ENCODE measurements at places on chromosomes 12 and 14.

- no peak for DNase-seq
Measured at GRCh38 chr12:51403681-51404136, 12.5 kb upstream of the GALNT6 start.

- no peak for DNase-seq
Measured at GRCh38 chr14:60935319-60935718, 45.6 kb downstream of the TRMT5 start.

DNA sequence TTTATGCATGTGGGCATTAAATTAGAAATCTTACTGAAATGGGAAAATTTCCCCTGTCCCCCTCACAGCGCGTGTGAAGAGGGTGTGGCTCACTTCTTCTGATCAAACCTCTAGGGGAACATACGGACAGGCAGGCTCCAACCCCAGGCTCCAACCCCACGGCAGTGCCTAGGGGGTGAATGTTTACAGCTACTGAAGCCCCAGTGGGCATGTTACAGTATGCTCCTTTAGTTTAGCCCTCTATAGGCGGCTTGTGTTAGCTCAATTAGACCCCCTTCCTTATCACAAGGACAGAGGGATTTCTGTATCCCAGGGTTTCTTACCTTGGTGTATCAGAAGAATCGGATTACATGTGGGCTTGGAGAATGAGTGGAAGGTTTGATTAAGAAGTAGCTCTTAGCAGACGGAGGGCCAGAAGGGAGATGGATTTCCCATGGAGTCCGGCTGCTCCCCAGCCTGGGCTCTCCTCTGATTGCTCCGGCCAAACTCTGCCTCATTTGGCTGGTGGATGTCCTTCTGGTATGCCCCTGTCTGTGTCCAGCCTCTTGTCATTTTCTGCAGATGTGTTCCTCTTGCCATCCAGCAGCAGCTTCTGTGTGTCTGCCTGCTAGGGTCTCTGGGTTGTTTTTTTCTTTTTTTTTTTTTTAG, 223.7 kb downstream of the TMTC2 start:
- DNase-seq = no peak

- DNase-seq = no peak
Measured at GRCh38 chr12:27785882-27786570, 6.0 kb upstream of the MANSC4 start.

- no peak for DNase-seq
Measured at GRCh38 chr14:73259837-73260236, 22.5 kb downstream of the PAPLN start.

All from activated CD8-positive, alpha-beta memory T cell treated with anti-CD3 and anti-CD28 coated beads for 1 hour (primary cell).